ENCODE measurements at places on chromosomes 1 and 21.
A peak's percentile ranks its signal among the peaks of the same experiment; 100 is the strongest.

DNA sequence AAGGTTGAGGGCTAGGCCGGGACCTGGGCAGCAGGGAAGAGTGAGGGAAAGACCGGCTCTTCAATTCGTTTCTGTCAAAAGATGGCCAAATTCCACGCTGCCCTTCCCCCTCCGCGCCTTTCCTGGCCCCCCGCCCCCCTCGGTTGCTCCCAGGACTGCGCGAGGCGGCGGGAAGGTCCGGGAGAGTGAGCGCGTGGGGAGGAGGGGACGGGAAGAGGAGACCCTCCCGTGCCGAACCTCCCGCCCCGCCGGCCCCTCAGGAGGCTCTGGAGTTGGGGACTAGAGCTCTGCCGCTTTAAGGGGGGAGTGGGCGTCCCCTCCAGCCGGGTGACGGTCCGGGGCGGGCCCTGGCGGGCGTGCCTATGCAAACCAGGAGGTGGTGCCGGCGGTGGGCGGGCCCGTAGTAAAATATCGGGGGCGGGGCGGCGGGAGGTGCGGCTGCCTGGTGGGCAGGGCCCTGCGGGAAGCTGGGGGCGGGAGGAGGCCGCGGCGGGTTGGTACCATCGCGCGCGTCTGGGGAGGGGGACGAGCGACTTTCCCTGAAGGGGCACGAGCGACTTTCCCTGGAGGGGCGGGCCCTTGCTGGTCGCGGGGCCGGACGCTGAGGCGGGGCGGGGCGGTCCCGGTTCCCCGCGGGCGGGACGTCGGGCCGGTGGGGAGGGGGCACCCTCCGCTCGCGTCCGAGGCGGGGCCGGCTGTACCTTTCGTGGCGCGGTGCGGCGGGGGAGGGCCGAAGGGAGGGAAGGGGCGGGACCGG is 58.2 kb downstream of the BCL9 start:
- DNase-seq, result peak; percentile 98
- H3K27me3 ChIP-seq, result no peaks in the 10 kb centered on the region
- no peaks in the 10 kb centered on the region for H3K36me3 ChIP-seq
- peak overlapping the region; percentile 27 for H3K27ac ChIP-seq
- H3K4me3 ChIP-seq, result peak overlapping the region; percentile 90
- peaks cover 18% of the 10 kb centered on the region for H3K4me1 ChIP-seq

DNA sequence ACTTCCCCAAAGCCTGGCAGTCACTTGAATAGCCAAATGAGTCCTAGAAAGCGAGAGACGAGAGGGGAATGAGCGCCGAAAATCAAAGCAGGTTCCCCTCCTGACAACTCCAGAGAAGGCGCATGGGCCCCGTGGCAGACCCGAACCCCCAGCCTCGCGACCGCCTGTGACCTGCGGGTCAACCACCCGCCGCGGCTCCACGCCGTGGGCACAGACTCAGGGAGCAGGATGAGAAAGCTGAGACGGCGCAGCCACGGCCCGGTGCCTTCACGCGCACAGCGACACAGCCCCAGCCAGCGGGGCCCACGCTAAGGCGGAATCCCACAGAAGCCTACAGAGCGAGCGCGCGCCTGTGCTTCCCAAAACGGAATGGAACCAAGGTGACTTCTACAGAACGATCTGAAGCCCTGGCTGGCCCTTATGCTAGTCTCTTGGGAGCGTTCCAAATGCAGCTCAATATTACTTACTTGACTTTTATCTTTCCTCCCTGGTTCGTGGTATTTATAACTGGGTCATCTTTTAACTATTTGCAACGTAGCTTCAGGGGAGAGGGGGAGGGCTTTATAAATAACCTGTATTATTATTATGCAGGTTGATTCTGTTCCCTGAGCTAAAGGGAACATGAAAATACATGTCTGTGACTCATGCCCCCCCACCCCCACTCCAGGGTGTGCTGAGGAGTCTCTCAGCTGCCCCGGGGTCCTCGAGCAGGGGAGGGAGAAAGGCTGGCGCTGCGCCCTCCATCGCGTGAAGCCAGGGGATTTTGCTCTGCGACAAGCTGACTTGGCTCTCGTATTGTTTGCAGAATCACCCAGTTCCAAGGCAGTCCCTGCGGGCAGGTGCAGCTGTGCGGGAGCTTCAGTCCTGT is 1.7 kb downstream of the TSPEAR start:
- H3K4me3 ChIP-seq, result peak overlapping the region; percentile 67
- peaks cover 24% of the 10 kb centered on the region for H3K4me1 ChIP-seq
- no peak overlapping the region for H3K27ac ChIP-seq
- peaks cover 7% of the 10 kb centered on the region for H3K36me3 ChIP-seq

DNA sequence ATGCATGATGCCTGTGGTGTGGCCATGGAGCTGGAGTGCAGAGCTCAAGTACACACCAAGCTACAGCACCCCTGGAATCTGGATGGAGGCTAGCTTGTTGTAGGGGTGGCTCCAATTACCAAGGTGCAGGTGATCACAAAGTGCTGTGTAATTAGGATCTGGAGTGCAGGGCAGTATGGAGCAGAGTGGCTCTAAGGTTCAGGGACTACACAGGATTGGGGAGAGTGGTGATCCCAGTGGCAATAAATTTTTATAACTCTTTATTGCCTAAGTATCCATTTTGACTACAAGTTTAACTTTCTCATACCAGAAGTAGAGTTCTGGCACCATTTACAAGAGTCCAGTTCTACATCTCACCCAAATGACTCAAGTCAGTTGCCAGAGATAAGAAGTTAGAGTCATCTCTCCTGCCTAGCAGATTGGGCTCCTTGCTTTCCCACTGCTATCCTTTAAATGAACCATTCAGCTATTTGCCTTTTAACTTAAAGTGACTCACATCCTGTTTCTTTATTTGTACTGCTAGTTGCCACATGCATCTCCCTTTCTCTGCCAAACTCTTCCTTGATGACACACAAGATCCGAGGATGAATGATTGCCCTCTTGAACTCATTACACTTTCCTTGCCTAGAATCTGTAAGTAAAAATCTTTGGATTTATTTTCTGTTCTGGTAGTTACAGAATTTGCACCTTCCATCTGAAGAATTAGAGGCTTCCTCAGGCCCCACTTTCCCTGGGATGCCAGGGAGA is 427.2 kb downstream of the KCNT2 start:
- no peaks in the 10 kb centered on the region for H3K36me3 ChIP-seq
- no peak for DNase-seq
- no peak overlapping the region for H3K4me3 ChIP-seq

GRCh38 chr1:172781513-172782140 is 122.7 kb downstream of the FASLG start:
- no peak overlapping the region for H3K4me3 ChIP-seq
- no peaks in the 10 kb centered on the region for H3K36me3 ChIP-seq
- peaks cover 30% of the 10 kb centered on the region for H3K4me1 ChIP-seq
- no peak overlapping the region for H3K27ac ChIP-seq

DNA sequence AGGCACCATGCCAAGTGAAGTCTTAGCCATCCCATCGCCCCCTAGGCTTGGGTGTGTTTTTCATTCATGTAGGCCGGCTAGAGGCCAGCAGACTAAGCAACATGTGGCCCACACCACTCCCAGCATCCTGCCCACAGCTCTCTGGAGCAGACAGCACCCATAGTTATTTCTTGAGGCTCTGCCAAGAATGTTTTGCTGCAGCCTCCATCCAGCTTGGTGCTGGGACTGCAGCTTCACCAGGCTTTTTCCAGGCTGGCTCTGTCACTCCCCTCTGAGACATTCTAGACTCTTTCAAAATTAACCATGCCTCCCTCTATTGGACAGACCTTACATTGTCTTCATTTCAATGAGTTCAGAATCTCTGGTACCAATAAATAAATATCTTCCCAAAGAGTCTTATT is 104.2 kb downstream of the DUSP10 start:
- no peak overlapping the region for H3K27ac ChIP-seq
- no peak for DNase-seq
- H3K4me1 ChIP-seq, result no peaks in the 10 kb centered on the region
- peaks cover 3% of the 10 kb centered on the region for H3K27me3 ChIP-seq
- H3K36me3 ChIP-seq, result no peaks in the 10 kb centered on the region
- H3K4me3 ChIP-seq, result no peak overlapping the region

DNA sequence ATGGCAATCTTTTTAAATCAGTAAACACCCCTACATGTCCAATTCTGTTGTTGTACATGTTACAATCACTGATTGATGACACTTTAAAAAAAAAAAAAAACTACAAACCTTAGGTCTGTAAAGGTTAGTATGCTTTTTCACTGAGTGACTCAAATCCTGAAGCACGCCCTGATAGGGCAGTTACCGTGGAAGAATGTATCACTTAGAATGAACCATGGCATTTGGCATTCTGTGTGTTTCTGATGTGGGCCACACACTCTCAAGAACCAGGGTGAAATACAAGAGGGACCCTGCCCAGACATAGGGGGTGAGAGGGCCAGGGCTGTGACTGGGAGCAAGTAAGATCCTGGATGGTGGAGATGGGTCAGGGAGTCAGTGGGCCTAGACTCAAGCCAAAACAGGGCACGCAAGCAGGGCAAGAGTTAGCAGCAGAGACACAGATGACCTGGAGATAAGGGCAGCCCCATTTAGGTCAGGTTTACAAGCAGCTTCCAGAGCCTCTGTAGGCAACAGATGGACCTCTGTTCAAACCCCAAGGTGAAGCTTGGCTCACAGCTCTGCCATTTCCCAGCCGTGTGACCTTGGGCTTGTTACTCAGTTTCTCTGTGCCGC is 47.6 kb upstream of the DMRTB1 start:
- peaks cover 50% of the 10 kb centered on the region for H3K4me1 ChIP-seq
- H3K4me3 ChIP-seq, result no peak overlapping the region
- H3K36me3 ChIP-seq, result no peaks in the 10 kb centered on the region
- no peak for DNase-seq
- no peaks in the 10 kb centered on the region for H3K27me3 ChIP-seq

- H3K27me3 ChIP-seq, result no peaks in the 10 kb centered on the region
- H3K4me1 ChIP-seq, result no peaks in the 10 kb centered on the region
- no peak overlapping the region for H3K4me3 ChIP-seq
- H3K27ac ChIP-seq, result no peak overlapping the region
- peaks cover 79% of the 10 kb centered on the region for H3K36me3 ChIP-seq
- DNase-seq, result no peak
These were observed 21.1 kb downstream of the RAB42 start for GRCh38 chr1:28613175-28613574.

DNA sequence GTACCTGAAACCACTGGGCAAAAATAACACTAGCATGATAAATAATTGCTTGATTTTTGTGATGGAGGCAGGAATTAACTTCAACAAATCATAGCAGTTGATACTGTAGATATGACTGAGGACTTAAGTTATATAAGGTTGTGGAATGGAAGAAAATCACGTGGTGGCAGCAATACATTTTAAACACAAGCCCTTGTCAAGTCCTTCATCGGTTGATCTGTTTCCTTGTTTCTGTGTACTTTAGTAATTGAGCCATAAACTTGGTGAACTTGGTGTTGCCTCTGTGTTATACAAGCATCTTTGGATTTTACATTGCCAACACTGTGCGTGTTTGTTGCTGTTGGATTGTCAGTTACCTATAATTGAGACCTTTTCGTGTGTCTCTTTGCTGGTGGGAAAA is 114.4 kb downstream of the CAMTA1 start:
- no peaks in the 10 kb centered on the region for H3K36me3 ChIP-seq
- no peaks in the 10 kb centered on the region for H3K27me3 ChIP-seq
- H3K4me1 ChIP-seq, result no peaks in the 10 kb centered on the region
- no peak overlapping the region for H3K4me3 ChIP-seq

GRCh38 chr1:157773493-157774350 is 3.2 kb downstream of the FCRL2 start:
- H3K27me3 ChIP-seq, result no peaks in the 10 kb centered on the region
- no peak overlapping the region for H3K4me3 ChIP-seq
- H3K4me1 ChIP-seq, result peaks cover 64% of the 10 kb centered on the region
- H3K27ac ChIP-seq, result no peak overlapping the region
- no peaks in the 10 kb centered on the region for H3K36me3 ChIP-seq

DNA sequence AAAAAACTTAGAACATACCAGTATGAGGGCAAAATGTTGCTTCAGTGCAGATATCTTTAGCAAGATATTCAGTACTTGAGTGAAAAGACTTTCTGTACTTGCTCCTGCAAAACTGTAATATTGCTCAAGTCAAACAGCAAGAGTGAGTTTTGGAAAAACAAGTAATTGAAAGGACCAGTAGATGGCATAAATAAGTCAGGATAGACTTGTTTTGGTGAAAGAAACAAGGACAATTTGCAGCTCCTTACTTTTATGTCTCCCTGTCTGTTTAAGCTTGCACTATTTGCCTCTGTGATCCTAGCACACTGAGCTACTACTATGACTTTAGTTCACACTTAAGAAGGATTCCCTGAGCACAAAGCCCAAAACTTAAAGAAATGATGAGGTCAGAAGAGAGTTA is 39.1 kb downstream of the IFI44 start:
- DNase-seq, result no peak
- no peak overlapping the region for H3K27ac ChIP-seq
- no peak overlapping the region for H3K4me3 ChIP-seq
- H3K36me3 ChIP-seq, result no peaks in the 10 kb centered on the region
- H3K27me3 ChIP-seq, result peaks cover 1% of the 10 kb centered on the region

DNA sequence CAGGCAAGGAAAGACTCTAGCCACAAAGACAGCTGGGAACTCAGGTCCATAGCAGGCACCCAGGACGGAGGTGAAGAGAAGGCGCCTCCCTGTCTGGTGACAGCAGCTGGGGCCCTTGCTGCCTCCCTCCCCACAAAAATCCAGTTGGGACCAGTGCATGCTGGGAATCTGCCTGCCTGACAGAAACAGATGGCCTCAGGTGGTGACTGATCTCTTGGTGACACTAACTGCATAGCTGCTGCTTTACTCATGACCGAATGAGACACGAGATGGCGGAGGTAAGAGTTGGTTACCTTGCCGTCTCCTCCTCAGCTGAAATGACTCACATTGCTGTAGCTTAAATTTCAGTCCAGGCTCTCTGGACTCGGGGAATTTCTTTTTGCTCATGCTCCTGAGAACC is 130.3 kb downstream of the FGGY start:
- peaks cover 6% of the 10 kb centered on the region for H3K36me3 ChIP-seq
- H3K4me1 ChIP-seq, result peaks cover 2% of the 10 kb centered on the region
- no peak overlapping the region for H3K4me3 ChIP-seq
- no peaks in the 10 kb centered on the region for H3K27me3 ChIP-seq
- no peak for DNase-seq

DNA sequence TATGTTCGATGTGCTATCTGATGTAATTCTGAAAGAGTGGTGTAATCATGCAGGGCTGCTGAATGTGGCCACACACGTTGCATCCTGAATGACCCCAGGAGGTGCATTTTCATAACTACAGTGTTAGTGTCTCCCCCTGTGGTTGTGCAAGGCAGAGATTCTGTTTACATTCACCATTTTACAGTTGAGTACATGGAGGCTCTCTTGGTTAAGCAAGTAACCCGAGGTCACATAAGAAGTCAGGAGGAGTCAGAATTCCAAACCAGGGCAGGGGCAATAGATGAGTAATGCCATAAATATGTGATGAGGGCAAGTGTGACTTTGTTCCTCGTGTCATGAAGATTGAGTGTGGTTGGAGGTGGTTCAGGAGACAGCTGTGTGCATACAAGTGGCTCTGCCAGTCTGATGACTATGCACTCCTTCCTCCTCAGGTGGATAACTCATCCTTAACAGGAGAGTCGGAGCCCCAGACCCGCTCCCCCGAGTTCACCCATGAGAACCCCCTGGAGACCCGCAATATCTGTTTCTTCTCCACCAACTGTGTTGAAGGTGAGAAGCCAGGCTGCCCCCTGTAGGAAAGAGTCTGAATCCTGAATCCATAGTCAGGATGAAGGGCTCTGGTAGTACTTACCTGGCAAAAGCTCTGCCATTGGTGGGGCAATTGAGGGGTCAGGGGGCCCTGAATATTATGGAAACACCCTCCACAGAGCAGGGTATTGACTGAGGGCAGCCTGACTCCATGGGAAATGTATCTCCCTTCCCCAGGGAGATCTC is 9.3 kb downstream of the ATP1A2 start:
- no peaks in the 10 kb centered on the region for H3K27me3 ChIP-seq
- no peaks in the 10 kb centered on the region for H3K36me3 ChIP-seq
- no peak for DNase-seq
- H3K4me1 ChIP-seq, result no peaks in the 10 kb centered on the region

GRCh38 chr21:44295646-44296045 is 4.2 kb upstream of the PFKL start:
- no peak overlapping the region for H3K4me3 ChIP-seq
- no peaks in the 10 kb centered on the region for H3K27me3 ChIP-seq
- no peaks in the 10 kb centered on the region for H3K36me3 ChIP-seq
- H3K27ac ChIP-seq, result no peak overlapping the region
- no peak for DNase-seq
